Nucleus accumbens (tissue), 56 donors: ENCODE measurements at places on chromosomes 3 and 15.

GRCh38 chr3:172447611-172448579 is at the start of gene GHSR:
GHSR (minus strand) TSS chr3:172448456; CDS start chr3:172448413, 43 bp downstream.
- no peak for DNase-seq

DNA sequence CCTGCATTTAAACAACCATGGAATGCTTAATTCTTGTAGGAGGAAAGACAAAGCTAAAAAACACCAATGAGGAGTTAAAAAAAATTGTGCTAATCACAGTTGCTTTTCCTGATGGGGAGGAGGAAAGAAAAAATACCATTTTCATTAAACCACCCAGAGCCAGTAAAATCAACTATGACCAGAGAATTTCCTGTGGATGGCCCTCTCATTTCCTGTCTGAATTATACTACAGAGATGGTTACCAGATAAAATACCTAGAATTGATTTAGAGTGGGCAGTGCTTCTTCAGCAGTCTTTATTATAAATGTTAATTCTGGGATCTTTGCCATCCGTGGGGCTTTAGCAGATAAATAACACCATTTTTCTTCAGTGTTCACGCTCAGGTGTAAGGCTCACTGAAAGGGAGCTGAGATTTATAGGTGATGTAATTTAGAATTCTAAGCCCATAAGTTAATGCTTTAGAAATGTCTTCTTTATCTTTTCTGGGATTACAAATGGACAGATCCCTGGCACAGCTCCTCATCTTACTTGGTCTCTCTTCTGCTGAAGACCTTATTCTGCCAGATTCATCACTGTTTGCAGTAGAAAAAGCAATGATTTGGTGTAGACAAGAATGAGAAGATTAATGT is 37.9 kb downstream of the RETNLB start:
- DNase-seq, result no peak

DNA sequence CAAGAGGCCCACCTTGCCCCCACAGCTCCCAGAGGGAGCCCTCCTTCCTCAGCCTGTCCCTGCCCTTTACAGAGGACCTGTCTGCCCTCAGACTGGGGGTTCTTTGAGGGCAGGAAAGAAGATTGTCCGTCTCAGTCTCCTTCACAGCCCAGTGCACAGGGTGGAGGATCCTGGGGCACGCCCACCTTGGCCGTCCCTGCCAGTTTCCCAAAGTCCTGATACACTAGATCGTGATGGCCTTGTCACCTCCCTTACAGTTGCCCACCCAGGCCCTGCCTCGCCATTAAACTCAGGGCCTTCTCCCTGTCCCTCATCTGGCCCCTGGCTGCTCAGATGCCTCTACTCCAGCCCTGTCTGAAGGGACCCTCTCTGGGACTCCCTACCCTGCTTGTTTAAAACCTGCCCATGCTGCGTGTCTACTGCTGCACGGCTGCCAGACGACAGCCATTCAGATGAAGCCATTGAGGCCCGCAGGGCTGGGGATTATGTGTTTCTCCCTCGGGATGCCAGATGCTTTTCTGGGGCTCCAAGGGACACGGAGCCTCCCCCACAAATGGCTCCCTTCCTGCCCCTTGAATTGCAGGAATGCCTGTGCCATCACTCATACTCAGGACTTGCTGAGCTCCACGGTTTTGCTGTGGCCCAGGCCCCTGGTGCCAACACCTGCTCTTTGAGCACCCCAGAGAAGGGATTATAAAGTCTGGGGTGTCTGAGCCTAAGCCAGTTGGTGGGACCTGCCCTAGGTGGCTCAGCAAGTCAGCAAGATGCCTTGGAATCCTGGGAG is 27.8 kb downstream of the ACSBG1 start:
- DNase-seq, result no peak

- DNase-seq, result no peak
Measured at GRCh38 chr3:29281344-29282241, 722 bp downstream of the RBMS3 start.

- DNase-seq, result no peak
Measured at GRCh38 chr3:195207056-195207455, 63.9 kb downstream of the XXYLT1 start.

- no peak for DNase-seq
Measured at GRCh38 chr3:119508172-119508845, 10.0 kb downstream of the TIMMDC1 start.

GRCh38 chr3:46916278-46916677 is 38.8 kb downstream of the PTH1R start:
- no peak for DNase-seq
